SK-MEL-5 (cell line): ENCODE measurements at places on chromosomes 12 and 14. TPM values are rescaled to one million over a fixed set of nuclear protein-coding genes. Genes with fewer than 3 reads are reported as not detected.
A peak's percentile ranks its signal among the peaks of the same experiment; 100 is the strongest.

Gene SAMD15
- 1.4 and 2.0 TPM in 2 replicates for total RNA-seq

Gene CCDC91
- 22.7 and 36.6 TPM in 2 replicates for total RNA-seq

DNA sequence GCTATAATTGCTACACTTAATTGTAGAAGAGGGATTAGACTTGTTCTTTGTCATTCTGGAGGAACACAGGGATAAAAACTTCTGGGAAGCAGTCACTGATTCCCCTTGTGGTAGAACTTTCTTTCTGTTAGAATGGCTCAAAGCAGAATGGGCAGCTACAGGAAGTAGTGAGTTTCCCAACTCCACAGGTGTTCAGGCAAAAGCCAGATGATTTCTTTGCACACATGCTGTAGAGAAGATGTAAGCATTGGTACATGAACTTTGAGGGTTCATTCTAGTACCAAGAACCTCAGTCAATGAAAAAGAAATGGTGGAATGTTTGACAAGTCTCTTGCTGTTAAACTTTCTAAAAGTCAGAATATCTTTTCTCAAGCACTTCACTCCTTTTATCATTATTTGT, 4.3 kb downstream of the NDUFA9 start:
- DNase-seq: no peak

Gene PEBP1
- 512 and 576 TPM in 2 replicates for total RNA-seq

- no peak for DNase-seq
Observed at GRCh38 chr12:71439362-71439612, 311 bp upstream of the LGR5 start.

Gene CCDC197
- total RNA-seq: not detected in 2 replicates

DNA sequence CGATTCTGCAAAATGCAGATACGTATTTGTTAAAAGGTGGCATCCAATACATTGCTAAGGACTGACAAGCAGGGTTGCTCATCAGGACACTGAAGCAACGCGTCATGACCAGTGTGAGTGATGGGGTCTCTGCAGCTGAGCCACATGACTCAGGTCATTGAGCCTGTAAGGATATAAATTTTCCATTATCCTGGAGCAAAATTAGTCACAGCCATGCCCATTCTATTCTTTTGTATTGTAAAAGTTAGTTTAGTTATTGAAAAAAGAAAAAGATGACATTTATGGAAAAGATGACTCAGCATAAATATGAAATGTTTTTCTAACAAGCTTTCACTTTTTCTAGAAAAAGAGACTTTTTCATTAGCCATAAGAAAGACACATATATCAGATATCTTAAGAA, 268.0 kb upstream of the TMEM132C start:
- DNase-seq: no peak

Gene SYCP3
- total RNA-seq: 0.29 and 0.63 TPM in 2 replicates

DNA sequence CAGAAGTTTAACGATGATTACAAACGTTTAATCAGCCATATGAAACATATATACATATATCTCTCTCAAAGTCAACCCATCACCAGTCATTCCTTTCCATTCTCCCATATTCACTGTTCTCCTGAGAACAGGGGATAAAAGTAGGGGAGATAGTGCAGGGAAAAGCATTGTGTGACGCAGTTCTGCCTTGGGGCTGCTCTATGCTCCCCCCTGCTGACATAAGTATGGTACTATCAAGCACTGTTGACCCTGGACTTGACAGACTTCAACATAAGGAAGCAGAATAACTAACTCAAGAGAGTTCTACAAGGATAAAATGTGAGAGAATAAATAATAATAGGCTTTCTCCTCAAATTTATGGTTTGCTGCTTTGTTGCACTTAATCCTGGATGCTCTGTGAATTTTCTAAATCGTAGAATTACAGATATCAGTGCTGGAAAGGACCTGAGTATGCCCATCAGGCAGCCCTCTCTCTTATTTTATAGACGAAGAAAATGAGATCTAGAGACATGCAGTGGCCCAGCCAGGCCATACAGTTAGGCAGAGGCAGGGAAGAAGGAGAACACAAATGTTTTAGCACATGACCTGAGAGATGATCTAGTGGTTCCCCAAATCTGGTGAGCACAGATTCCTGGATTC, 87.2 kb downstream of the SCN8A start:
- DNase-seq: peak; percentile 81

- no peak for DNase-seq
Observed at GRCh38 chr14:54108481-54109471, 152.2 kb upstream of the BMP4 start.

- DNase-seq: no peak
Observed at GRCh38 chr12:121452985-121453360, 53.1 kb downstream of the RNF34 start.

Gene CHGA
- total RNA-seq: 6.2 and 6.7 TPM in 2 replicates

GRCh38 chr12:78797196-78797931, 67.2 kb upstream of the SYT1 start:
- DNase-seq: no peak

Gene CLEC4C
- not detected in 2 replicates for total RNA-seq

DNA sequence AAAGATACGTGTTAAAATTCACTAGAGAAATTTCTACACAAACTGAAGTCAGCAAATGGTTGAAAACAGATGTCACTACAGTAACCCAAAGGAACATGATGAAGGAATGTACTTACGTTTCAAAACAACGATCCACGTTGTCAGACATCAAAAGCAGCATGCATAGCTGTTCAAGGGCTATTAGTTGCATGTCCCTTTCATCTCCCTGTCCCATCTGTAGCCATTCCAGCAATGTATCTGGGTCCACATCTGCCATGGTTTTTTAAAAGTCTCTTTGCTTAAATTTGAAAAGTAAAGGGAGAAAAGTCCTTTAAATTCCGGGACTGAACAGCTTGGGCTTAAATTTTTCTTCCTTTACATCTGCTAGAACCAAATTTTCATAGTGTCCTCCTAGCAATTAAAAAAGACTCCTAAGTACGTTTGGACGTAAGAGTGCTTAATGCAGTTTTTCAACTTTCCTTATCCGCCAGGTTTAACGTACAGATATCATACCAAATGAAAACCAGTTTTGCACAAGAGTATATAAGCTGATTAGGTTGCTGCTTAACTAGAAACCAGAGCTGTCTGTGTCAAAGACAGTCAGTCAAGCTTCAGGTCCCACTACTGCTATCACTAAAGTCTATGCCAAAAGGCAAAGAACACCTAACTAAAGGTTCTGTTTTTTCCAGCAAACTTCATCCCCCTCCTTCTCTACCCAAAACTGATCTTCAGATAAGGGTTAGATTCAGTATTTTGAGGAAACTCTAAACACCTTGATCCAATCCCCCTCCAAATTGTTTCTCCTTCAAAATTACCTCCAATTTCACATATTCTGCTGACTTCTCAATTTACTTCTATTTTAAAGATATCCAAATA, 1.7 kb downstream of the HECTD1 start:
- peak; percentile 62 for DNase-seq

DNA sequence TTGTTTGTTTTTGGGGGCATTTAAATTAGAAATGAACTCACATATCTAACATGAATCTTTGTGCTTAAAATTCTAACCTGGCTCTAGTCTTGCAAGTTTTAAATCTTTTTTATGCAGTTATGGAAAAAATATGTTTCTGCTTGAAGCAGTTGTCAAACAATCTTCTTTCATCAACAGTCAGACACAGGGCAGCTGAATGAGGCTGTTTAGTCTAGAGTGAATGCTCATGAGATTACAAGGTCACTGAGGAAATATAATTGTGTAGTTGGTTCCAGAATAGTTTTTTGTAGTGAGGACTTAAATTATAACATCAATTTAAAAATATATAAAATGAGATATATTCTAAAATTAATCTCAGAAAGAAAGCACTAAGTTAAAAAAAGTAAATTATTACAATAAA, 76.5 kb downstream of the TRMT5 start:
- no peak for DNase-seq
